ENCODE measurements at places on chromosomes 13 and 19.

GRCh38 chr13:83773961-83774360 is 108.3 kb downstream of the SLITRK1 start:
- no peak for DNase-seq

GRCh38 chr13:114311387-114311786 is 2.9 kb upstream of the CHAMP1 start:
- no peak for DNase-seq

DNA sequence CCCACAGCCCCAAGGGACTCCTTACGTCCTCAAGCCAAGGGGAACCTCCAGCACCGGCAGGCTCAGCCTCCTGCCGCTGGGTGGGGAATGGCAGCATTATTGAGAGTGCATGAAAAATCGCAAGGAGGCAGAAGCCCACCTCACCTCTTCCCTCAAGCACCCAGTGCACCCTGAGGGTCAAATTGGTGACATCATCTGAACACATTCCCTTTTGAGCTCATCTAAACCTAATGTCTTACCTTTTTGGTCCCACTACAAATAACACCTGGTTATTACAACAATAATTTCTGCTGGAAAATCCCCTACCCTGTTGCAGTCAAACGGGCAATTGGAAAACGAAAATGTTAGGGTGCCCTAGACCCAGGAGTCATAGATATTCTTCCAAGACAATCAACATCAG is 12.2 kb upstream of the POP4 start:
- no peak for DNase-seq

DNA sequence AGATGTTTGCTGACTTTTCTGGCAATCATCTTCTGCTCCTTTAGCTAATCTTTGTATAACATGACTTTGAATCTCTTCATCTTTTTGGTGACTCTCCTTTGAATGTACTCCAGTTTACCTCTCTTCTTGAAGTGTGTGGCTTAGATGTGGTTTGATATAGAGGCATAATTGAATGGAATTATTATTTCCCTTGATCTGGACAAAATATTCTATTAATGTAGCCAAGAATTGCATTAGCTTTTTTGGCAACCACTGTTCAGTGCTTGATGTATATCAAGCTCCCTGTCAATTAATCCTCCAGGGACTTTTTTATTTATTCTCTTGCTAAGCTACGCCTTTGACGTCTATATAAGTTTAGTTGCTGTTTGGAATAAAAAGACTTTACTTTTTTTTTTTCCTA is 490.8 kb downstream of the PCDH20 start:
- DNase-seq = no peak

- peak; percentile 70 for DNase-seq
These were observed 551.4 kb downstream of the TBC1D4 start for GRCh38 chr13:74930402-74931165.

- no peak for DNase-seq
These were observed 66.6 kb downstream of the GGACT start for GRCh38 chr13:100521851-100522617.

- DNase-seq = no peak
These were observed 1.9 kb downstream of the MEGF8 start for GRCh38 chr19:42327381-42327780.

GRCh38 chr13:111213964-111214726 is 99.0 kb downstream of the ARHGEF7 start:
- no peak for DNase-seq

DNA sequence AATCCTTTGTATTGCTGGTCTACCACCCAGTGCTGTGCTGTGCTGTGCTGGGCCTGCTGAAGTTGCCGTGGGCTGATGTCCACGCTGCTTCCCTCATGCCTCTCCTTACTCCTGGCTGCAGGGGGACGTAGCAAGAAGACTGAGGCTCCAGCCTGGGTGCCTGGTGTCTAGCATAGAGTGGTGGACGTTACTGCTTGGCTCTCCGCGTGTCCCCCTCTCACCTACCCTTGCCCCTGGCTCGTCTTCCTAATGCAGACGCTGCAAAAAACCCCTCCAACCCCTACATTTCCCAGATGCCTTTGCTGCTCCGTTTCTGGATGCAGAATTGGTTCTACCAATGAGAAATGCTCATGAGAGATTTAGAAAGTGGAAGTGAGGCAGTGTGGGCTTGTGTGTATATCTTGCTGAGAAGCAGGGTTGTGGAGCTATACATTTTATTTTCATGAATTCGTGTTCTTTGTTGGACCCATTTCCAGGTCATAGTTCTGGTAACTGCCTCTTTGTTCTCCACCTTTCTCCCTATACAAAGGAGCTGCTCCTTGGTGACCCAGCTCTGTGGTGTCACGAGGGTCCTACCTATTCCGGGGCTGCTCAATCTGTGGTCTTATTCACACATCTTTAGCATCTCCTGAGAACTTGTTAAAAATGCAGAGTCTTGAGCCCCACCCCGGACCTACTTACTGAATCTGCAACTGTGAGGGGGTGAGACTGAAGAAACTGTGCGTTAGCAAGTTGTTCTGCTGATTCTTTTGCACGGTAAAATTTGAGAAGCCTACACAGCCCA is 7.9 kb upstream of the DENND1C start:
- DNase-seq = no peak

DNA sequence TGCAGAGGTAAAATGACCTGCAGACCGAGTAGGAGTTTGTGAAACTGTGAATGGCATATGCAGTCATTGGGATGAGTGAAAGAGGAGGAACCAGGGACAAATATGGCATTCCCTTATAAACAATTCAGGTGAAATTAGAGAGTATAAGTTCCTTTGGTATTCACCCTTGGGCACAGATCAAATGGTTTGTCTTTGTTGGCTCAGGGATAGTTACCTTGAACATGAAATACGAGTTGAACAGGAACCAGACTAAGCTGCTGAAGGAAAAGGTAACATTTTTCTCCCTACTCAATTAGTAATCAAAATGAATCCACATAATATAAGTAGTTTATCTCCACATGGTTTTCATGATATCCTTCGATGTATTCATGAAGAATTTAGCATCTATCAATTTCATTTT is 50.5 kb downstream of the SLITRK1 start:
- DNase-seq = no peak

- no peak for DNase-seq
These were observed 1.2 kb downstream of the CHST8 start for GRCh38 chr19:33622809-33623511.

DNA sequence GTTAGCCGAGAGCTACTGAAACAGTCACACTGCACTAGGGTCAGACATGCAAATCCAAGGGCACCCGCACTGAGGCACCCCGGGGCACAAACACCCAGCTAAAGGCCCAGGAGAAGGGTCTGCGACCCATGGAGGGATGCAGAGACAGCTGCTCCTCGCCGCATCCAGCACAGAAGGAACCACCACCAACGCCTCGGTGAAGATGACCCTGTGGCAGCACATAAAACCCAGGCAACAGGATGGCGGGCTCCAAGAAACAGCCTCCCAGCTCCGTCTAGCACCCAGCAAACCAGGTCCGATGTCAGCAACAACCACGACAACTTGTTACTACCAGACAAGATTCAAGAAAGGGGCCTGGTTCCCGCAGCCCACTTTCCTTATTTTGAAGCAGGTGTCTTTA is 82.1 kb downstream of the STK24 start:
- DNase-seq = no peak

All from RCC 7860 (cell line).